SK-N-SH (cell line): ENCODE measurements at places on chromosomes 12 and 14.

- DNase-seq, result peak; percentile 48
Observed at GRCh38 chr12:56152756-56153677, 630 bp downstream of the MYL6B start.

DNA sequence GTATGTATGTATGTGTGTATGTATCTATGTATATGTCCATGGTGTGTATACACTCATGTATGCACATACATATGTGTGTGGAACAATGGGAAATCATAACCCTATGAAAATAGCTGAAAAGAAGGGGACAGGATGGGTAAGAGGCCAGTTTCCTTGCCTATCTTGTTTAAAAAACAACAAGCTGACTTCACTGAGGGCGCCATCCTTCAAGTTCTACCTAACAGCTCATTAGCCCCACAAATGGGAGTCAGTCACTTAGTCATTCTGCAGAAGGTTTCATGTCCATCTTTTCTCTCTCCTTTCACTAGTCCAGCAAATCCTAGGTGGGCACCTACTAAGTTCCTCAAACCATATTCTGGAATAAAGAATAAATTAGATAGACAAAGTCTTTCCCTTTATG, 14.7 kb downstream of the STON2 start:
- DNase-seq, result no peak

DNA sequence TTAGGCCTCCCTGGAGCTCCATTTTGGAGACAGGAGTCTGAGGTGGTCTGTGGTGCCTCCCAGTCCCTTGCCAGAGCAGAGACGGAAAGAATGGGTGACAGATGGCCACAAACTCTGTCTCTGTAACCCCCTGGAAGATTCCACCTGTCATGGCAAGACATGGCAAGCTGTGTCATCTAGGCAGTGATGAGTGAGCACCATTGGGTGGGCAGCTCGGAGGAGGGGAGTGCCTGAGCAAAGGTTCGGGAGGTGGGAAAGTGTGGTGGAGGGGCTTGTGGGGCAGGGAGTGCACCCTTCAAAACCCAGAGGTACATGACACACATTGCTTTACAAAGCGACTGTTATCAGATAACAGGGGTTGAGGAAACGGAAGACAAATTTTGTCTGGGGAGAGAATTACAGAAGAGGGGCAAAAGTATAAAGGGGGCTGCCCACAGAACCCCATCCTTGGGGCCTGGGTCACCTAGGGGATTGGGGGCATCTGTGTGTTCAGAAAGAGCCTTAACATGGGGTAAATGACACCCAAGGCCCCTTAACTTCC, 3.5 kb downstream of the RIN3 start:
- no peak for DNase-seq

GRCh38 chr12:5066251-5066650, 22.6 kb downstream of the KCNA5 start:
- no peak for DNase-seq

DNA sequence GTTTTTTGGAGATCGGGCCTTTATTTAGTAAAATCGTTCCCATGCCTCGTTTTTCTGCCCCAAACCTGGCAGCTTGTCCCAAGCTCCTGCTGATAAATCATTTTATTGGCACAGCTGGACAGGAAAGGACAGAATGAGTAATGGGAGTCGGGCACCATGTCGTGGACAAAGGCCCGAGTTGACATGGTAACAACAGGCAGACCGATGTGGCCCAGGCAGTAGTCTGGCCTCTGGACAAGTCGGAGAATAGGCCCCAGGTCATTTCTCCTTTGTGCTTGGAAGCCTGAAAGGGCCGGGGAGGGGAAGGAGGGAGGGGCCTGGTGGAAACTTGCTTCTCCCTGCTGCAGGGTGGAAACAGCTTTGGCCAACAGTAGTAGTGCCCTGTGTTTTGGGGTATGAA, 234.9 kb downstream of the SUDS3 start:
- peak; percentile 16 for DNase-seq

DNA sequence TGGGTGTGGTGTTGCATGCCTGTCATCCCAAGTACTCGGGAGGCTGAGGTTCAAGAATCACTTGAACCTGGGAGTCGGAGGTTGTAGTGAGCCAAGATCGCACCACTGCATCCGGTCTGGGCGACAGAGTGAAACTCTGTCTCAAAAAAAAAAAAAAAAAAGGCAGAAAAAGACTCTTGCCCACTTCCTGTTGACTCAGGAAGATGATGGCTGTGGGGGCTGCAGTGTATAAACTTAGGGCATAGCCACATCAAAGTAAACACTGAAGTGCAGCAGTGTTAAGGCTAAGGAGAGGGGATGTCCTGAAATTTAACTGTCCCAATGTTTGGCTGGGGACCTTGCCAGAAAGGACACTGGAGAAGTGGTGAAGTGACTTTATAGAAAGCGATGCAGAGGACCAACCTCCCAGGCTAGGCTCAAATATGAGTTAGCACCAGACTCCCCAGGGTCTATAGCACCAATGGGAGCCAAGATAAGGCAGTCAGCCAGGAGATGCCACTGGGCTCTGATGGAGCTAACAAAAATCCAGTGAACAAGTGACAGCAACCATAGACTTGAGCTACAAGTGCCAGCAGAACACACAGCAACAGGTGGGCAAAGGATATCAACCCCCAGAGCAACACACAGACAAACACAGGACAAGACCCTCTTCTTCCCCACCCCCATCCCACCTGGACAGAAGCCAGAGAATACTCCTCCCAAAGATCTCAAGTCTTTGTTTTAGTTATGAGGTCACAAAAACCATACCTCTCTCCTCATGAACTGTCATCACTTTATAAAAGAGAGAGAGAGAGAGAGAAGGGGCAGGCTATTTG, 28.0 kb downstream of the NELL2 start:
- no peak for DNase-seq

GRCh38 chr14:61417883-61418455, 96.6 kb downstream of the PRKCH start:
- no peak for DNase-seq

DNA sequence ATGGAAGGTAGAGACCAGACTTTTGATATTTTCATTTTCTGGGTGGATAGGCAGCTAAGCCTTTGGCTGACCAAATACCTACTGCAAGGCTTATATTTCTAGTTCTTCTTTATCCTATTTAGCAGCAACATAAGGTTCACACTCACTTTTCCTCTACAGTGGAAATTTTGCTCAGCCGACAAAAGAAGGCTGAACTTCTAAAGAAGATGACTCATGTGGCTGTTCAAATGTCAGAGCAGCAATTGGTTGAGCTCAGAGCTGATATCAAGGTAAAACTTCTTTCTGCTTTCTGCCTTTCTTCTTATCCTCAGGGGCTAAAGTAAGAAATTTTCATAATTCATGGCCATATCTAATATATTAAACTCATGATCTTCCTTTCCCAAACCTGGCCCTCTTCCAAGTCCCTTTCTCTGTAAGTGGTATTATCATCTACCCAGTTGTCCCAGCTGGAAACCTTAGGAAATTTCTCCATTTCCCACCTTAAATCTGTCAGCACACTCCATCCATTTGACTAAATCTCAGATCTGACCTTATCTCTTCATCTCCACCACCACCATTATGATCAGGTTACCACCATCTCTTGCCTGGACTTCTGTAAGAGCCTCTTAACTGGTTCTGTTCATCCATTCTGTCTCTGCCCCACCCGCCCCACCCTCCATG, 19.8 kb upstream of the KCNH3 start:
- no peak for DNase-seq

GRCh38 chr14:96953875-96954185, 156.6 kb downstream of the VRK1 start:
- DNase-seq, result no peak

GRCh38 chr12:75978677-75979076, 52.9 kb downstream of the PHLDA1 start:
- DNase-seq, result no peak

DNA sequence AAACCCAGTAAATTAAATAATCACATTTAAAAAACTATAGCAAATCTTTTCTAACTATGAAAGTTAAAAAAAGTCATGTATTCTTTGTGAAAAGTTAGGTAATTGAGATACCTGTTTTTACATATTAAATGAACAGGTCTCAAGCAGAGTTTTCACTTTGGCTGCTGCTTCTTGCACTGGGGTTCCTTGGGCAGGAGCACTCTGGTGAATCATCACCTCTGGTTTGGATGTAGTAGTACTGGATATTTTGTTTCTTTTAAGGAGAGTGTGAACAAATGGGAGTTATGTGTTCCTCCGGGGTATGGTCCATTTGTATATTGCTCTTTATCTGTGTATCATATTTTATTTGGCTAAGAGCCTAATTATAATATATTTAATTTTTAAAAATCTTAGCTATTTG, 82.7 kb downstream of the FUT8 start:
- no peak for DNase-seq

- DNase-seq, result no peak
Observed at GRCh38 chr14:72519543-72519942, 374.4 kb downstream of the DPF3 start.

DNA sequence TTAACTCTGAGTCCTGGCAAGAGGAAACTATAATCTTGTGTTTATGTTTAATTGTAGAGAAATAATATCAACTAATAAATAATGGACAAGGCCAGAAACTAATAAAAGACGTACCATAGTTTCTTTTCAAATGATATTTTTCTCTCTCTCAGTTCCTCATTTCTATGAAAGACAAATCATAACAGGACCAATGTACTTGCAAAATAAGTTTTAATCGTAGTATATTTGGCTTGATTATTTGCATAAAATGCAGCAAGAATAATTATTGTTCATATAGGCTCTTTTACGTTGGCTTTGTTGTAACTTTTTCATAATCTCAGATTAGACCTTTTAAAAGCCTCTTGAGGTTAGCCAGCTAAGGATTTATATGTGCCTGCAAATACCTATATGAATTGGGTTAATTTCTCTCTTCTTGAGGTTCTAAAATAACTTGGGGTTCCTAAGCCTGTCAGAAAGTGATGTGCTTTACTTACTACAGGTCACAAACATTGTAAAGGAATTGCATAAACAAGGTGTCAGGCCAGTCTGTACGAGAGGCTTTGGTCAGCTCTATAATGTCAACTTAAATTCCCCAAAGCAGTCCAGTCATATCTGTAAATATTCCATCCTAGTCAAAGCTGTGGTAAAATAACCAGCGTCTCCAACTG, 152.8 kb upstream of the PTPRQ start:
- no peak for DNase-seq

DNA sequence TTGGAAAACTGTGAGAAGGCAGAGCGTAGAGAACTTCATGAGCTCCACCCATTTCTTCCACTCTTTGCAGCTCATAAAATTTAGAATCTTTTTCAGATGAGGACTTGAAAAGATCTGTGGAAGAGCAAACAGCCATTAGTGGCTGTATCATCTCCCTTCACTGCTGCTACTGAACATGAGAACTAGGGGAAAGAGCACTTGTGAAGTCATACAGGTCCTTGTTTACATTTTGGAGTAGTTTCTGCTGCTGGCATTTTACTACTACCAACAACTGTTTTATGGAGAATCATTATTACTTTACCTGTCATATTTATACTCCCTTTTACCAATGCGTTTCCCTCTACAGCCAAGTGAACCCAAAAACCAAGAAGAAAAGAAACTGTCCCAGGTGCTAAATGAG, 41.0 kb downstream of the RPGRIP1 start:
- no peak for DNase-seq

DNA sequence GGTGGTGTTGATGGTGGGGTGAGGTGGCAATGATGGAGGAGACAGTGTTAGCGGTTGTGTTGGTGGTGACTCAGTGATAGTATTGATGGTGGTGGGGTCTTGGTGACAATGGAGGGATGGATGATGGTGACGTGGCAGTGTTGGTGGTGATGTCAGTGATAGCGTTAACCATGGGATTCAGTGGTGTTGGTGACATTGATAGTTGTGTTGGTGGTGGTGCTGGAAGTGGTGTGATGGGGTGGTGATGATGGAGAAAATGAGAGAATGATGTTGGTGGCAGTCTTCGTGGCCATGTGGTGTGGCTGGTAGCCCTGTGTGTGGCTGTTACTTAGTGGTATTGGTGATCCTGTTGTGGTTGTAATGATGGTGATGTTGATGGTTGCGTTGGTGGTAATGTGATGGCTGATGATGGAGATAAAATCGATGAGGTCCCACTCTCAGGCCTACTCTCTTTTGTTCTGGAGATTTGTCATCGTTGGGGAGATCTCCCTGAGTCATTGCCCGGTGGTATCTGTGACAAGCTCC, 2.6 kb downstream of the DTX1 start:
- no peak for DNase-seq

DNA sequence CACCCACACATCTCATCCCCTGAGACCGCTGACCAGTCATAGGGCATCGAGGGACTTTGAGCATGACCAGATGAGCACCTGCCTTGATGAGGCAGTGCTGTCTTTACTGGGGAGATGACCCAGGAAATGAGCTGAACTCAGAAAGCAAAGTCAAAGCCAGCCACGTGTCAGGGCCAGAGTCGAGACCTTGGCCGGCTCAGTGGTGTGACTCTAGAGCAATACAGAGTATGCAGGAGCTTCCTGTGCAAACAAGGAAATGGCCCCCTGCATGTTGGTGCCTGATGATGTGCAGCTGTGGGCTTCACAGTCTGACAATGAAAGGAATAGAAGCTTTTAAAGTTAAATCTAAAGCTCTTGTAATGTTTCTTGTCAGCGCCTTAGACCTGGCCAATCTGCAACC, 332.9 kb downstream of the PCNX1 start:
- no peak for DNase-seq

- no peak for DNase-seq
Observed at GRCh38 chr14:68681256-68682011, 111.4 kb downstream of the ZFP36L1 start.

- no peak for DNase-seq
Observed at GRCh38 chr12:8662593-8662992, at the start of gene MFAP5. Gene MFAP5 (minus strand): TSS chr12:8662826. CDS start chr12:8662104, 722 bp downstream.

DNA sequence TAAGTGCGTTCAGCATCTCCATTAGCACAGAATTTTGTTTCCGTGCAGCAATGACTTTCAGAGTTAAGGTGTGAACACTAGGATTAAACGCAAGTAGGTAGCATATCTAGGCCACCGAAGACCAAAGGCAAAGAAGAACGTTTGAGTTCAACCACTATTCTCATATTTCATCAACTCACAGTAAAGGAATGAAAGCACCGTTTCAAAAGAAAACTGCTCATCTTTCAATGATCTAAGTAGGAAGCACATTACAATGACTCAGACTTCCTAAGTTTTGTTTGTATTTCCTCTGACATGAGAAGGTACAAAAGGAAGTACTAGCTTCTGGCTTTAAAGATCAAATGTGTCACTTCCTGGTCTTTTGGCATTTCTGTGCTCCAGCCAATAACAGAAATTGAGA, 57.6 kb downstream of the ACADS start:
- no peak for DNase-seq

GRCh38 chr14:35556548-35556947, 22.6 kb downstream of the INSM2 start:
- peak; percentile 71 for DNase-seq

DNA sequence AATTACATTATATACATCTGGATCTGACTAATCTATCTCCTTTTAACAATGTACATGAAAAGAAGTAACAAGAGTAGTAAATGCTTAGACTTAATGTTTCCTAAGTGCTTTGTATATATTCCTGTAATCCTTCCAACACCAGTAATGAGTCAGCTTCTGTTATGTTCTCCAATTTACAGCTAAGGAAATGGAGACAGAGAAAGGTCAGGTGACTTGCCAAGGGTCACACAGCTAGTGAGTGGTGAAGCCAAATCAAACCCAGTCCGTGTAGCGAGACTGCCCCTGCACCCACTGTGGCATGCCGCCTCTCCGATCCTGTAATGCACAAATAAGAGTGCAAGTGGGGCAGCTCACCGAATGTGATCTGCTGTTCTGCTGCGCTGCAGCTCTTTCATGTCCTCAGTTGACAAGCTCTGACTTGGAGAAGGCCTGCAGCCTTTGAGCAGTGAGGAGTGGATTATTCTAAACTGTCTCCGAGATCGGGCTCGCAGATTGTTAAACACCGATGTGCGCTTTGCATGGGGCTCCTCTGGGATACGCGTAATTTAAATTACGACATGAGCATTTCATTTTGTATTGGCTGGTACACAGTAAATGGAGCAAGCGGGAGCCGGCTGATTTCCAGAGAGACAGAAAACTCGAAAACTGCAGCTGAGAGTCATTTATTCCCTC, 65.1 kb upstream of the KTN1 start:
- DNase-seq, result no peak
